ENCODE measurements at places on chromosomes 3 and 15.

DNA sequence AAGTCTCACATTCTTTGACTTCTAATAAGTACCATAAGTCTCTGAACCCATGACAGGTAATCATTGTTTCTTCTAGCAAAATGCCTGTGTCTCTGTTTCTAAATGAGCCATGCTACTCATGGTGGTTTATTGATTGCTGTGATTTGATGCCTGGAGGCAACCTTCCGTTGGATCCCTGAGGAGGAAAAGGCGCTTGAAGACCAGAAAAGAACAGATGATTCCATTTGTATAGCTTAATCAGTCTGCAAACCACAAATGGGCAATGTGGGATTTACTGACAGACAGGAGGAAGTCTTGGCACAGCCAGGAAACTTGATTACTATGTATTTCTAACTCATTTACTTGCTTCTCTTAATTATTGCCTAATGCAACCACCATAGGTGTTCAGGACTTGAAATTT is 103.1 kb upstream of the MRPL3 start:
- DNase-seq, result no peak

DNA sequence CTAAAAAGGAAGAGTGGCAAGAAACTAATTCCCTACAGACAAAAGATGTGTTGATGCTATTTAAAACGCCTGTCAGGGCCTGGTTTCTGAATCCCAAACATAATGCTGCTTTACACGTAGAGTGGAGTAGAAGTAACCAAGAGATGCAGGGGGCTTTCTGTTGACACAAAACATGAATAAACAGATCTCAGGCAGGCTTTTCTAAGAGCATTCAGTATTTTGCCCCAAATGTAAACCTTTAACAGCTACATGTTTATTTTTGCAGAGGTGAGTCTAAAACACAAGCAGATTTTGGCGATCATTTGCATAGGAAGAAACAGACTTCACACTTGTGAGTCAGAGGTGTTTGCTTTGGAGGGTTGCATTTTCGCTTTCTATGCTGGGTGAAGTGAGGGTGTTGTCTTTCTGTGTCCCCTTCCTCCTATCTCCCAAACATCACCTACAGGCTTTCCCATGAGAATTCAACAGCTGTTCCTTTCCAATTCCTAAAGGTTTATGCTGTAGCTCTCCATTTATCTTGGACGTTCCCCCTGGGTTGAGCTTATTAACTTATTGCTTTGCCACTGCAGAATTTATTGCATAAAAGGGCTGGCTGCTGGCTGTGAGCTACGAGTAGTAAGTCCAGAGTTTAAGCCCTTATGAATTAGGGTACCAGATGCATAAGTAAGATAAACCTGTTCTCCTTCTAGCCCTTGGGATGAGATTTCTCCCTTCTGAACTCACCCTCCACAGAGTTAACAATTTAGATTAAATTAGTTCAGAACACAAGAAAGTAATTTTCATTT is 156.7 kb downstream of the DIPK2A start:
- no peak for DNase-seq

DNA sequence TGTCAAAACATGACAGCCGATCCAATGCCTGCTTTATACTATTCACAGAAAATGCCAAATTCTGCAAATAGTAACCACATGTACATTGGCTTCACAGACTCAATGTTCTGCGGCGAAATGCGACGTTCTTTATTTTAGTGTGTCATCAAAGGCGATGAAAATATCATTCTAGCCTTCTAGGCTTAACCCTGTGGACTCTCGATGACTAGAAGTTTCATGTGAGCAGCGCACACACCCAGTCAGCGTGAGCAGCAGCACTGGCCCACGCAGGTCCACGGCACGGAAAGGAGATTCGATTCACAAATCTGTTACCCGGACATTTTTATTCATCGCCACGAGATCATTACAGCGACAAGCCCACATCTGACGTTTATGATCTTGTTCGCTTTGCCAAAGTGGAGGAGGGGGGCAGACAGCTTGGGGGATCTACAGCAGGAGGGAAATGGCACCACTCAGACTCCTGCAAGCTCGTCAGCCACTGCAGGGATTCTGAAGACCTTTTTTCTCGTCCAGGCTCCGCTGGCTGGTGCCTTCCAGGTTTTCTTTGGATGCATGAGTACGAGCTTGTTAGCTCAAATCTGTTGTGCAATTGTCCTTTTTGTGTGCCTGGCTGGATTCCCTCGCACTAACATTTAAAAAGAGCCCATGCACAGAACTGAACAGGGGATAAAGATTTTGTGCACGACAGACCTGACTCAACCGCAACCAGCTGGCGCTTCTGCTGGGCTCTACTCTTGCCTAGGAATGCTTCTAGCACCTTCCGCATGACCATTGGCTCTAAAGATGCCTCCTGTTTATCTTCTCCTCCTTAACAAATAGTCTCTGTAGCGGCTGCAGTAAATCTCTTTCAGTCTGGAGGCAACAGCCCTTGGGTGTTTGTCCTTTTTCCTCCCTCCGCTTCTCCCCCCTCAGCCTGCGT is 938.4 kb downstream of the MCTP2 start:
- DNase-seq, result no peak

- DNase-seq, result no peak
Measured at GRCh38 chr15:91980502-91981267, 127.2 kb downstream of the SLCO3A1 start.

GRCh38 chr3:58198362-58198761 is 12.4 kb downstream of the DNASE1L3 start:
- no peak for DNase-seq
